ENCODE measurements at places on chromosomes 6 and 20.

DNA sequence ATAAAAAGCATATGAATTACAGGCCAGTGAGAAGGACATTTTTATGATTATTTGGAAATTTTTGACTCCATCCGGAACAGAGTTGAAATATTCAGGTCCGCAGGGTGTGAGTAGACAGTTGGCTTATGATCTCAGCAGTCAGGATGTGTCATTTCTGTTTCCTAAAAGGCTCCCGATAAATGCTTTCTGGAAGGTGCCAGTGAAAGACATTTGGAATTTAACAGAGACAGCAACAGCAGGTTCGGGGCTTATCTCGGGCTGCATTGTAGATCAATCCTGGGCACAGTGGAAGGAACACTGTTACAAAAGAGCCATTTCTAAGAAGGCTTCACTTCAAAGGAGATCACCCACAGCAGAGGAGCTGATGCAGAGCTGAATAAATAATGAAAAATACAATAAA is 934.4 kb downstream of the KIF16B start:
- DNase-seq, result no peak

- DNase-seq, result peak; percentile 41
Observed at GRCh38 chr6:15087186-15087589, 158.7 kb upstream of the JARID2 start.

- no peak for DNase-seq
Observed at GRCh38 chr6:36263390-36264000, 6.4 kb upstream of the PNPLA1 start.

DNA sequence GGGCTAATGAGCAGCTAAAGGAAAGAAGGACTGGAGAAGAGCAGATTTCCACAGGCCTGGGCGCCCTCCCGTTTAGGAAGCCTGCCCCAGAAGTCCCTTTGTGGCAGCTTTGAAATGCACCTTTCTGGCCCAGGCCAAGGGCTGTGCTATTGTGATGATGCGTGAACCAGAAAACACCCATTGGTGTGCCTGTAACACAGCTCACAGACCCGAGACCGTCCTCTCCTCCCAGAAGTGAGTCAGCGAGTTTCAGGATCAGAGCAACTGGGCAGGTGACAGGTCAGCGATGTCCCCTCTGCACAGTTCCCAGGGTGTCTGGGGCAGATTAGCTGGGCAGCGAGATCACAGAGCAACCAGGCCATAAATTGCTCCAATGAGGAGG is 71.9 kb upstream of the SULF2 start:
- DNase-seq, result no peak

DNA sequence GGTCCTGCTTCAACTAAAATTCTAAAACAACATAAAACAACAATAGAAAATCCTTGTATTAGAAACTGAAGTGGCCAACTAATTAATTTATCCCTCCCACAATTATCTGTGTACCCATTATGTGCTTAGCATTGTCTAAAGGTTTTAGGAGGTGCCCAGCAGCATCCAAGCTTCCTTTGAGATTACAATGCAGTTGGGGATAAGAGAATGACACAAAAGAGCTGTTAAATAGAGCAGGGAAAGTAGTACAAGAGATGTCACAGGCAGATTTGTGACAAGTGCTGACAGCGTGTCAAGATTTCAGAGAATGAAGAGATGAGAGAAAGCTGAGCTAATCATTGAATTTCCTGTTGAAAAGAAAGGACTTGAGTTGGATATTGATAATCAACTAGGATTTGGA is 204.8 kb downstream of the OTOR start:
- no peak for DNase-seq

Measured in NB4 (cell line).